Aorta (tissue), 5 donors: ENCODE measurements at places on chromosomes 2 and 18.

DNA sequence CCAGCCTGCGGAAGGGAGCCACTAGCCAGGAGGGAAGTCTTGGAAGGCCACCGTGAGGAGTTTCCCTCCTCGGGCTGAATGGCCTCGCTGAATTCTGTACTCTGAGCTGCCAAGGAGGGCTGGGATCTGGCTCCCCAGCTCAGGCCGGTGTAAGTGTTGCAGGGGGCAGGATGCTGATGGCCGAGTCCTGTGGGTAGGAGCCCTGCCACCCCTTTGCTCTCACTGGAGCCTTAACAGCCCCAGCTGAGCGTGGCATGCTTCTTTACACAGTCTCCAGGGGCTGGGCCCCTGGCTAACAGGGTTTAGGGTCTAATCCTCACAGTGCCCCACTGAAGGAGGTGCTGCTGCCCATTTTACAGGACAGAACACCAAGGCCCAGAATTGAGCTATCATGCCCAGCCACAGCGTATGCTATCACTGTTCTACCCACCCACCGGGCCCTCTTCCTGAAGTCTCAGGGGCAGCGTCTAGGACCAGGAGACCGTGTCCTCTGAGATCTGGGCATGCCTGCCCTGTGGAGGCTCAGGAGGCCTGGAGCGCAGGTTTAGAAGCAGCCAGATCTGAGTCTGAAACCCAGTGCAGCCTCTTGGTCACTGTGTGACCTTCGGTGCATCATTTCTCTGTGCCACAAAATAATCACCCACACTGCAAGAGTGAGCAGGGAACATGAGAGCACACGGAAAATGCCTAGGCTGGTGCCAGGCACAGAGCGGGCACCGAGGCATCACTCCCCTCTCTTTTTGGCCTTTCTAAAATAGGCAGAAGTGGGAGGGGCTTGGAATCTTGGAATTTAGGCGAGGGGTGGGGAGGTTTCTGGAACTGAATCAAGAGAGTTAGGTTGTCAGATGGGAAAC is 42.9 kb downstream of the TMEM37 start:
- DNase-seq = no peak

DNA sequence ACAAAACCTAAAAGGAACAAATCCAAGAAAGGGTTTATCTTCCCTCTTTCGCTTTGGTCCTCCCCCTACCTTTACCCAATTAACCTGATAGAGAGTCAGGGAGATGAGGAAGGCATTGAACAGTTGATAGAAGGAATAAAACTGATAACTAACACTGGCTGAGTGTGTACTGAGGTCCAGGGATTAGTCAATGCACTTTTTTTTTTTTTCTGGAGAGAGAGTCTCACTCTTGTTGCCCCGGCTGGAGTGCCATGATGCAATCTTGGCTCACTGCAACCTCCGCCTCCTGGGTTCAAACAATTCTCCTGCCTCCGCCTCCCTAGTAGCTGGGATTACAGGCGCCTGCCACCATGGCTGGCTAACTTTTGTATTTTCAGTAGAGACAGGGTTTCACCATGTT is 250.2 kb upstream of the CWC22 start:
- no peak for DNase-seq

GRCh38 chr2:24110660-24111303 is 12.4 kb downstream of the PFN4 start:
- DNase-seq = no peak

- no peak for DNase-seq
Observed at GRCh38 chr18:24754583-24755253, 294.3 kb downstream of the HRH4 start.

GRCh38 chr2:27255660-27256059 is 7.2 kb downstream of the SLC30A3 start:
- no peak for DNase-seq

- DNase-seq = no peak
Observed at GRCh38 chr2:30678410-30679137, 128.7 kb downstream of the CAPN13 start.

DNA sequence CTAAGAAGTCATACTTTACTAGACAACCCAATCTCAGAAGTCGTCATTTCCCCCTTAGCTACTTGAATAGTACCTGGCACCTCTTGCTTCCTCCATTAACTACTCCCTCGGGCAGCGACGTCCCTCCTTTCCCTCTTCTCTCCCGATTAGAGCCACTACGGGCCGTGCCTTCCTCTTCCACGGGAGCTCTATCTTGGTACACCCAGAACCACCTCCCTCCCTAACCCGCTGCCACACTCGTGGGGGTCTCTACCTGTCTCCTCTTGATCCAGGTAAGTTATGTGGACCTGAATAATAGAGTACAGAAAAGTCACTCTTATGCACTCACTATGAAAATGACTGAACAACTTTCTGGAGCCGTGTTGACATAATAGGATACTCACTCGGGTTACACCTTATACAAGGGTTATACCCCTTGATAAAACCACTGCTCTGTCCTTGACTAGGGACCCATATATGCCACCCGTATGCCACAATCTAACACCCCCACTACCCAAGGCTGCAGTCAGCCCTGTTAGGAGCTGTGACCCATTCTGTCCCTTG is 595 bp upstream of the HDHD2 start:
- DNase-seq = no peak

- no peak for DNase-seq
Observed at GRCh38 chr2:102585847-102586404, 33.4 kb upstream of the SLC9A2 start.

DNA sequence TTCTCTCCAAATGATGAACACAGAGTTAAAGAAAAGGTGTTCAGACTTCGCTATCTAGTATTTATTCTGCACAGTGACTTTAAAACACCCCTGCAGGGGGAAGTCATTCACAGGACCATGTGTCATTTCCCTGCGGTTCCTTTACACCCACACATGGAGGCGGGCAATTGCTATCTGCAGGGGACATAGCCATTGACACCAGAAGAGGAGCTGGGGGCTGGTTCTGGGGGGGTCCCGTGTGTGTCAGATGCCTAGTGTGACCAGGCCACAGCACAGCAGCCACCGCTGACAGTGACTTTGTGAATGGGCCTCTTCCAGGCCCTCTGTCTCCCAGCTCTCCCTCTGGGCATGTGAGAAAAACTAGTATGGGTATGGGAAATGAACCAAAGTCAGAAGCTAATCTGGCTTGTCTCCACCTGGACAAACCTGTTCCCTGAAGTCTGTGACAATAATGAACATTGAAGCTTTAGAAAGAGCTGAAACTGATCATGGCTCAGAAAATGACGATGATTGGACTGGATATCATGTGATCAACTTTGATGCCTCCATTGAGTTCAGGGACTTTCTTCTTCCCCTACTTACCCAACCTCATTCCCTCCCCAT is 7.5 kb upstream of the GBX2 start:
- DNase-seq = no peak

GRCh38 chr2:43080571-43081021 is 145.8 kb downstream of the ZFP36L2 start:
- DNase-seq = peak; percentile 74

GRCh38 chr2:109290887-109291643 is 162.1 kb downstream of the SH3RF3 start:
- no peak for DNase-seq

GRCh38 chr2:98608962-98609604 is 694 bp downstream of the UNC50 start:
- DNase-seq = no peak

DNA sequence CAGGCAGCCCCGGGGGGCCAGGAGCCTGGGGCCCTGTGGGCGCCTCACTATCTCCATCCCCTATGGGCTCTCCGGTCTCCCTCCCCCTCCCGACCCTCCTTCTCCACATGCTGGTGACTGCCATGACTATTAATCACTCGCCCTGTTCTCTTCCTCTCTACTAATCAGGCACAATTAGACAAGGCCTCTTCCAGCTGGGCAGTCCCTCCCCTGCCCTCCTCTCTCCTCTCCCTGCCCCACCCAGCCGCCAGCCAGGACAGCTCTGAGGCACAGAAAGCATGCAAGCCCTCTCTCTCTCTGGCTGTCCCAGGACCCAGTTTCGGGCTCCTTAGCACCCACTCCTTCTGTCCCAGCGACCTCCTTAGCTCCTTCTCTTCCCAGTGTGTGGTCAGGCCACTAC is 5.8 kb downstream of the ASIC4 start:
- no peak for DNase-seq

DNA sequence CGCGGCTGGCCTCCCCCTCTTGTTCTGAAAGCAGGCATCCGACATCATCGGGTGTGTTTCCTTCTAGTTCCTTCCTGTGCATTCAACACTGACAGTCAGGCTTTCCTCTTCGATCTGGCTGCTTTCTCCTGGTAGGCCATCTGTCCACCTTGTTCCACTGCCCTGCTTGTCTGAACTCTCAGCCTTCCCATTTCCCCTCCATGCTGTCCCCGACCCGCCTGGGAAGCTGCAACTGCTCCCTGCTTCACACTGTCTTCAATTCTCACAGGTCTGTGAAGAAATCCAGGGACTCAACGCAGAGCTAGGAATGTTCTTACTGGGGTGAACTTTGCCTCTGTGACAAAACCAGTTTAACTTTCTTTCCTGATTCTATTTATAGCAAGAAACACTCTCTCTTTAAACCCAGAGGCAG is 43.0 kb downstream of the KIF3C start:
- DNase-seq = no peak

- DNase-seq = no peak
Observed at GRCh38 chr2:45177870-45178269, 168.6 kb upstream of the SIX2 start.

DNA sequence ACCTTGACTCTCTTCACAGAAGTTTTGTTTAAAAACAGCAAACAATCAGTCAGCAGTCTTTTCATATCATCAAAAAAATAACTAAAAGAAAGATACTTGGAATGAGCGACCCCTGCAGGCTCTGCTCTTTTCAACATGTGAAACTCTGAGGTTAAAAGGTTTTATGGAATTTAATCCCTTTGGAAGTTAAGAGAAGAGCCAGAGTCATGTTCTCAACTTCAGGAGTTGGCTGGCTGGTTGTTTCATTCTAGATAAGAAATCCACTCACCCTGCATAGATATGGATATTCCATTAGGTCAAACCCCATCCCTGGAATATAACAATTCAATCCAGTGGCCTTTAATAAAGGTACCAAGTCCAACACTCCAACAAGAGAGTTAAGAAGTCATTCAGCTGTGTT is 115.6 kb upstream of the RMDN2 start:
- DNase-seq = no peak

DNA sequence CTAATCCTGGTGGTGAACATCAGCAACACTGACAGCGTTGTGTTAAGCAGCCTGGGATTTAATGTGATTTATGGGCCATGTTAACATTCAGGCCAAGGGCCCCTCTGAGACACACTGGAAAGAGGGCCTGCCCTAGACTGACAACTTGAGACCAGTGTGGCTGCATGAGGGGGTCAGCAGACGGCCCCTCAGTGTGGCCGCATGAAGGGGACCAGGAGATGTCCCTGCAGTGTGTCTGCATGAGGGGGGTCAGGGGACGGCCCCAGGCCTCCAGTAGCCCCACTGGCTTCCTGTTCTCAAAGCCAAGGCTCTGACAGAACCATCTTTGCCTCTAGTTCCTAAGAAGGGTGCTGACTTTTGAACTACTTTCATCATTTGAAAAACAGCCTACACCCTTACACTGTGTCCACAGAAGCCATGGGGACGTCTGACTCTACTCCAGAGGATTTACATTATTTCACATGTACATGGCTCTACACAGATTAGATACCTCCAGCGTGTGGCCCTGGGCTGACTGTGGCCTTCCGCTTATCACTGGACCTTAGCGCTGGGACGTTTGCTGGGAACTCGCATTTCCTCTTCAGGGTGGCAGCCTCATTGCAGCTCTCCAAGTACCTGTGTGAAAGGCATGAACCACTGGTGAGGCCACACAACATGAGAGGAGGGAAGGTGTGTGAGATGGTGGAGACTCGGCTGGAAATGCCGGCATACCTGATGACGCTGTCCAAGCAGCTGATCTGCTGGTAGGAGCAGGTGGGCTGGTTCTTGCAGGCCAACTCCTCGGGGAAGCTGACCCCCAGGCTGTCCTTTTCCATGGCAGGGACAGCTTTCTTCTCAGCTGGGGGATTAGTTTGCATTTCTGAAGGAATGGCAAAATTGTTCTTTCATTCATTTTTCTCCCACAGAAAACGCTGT is 18.2 kb upstream of the HES6 start:
- peak; percentile 23 for DNase-seq

DNA sequence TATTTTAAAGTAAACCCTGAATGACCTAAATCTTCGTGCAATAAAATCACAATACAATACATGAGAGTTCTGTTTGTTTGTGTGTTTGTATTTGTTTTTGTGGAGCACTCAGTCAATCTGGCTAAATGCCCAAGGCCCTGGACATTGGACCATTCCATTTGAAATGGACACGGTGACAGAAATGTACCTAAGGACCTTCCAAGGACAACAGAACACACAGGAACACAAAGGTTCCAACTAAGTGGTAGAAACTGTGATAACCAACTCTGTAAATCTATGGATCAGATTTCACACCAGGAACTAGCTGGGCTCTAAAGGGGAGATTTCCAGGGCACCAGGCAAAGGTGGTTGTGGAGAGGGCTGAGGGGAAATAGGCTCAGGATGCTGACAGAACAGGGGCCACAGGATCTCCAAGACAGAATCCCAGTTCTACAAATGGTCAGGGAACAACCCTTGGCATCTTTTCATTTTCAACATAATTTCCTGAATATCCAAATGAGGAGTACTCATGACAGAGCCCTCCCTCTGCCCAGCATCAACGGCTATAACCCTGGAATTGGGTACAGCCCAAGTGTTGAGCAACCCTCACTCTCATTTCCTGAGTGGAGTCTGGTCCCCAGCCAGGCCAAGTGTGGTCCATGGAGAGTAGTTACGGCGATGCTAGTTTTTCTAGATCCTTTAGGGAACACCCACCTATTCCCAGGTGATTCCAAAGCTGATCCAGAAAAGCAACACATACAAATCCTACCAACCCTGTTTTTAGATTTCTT is 78.4 kb downstream of the NCKAP5 start:
- DNase-seq = peak; percentile 73

DNA sequence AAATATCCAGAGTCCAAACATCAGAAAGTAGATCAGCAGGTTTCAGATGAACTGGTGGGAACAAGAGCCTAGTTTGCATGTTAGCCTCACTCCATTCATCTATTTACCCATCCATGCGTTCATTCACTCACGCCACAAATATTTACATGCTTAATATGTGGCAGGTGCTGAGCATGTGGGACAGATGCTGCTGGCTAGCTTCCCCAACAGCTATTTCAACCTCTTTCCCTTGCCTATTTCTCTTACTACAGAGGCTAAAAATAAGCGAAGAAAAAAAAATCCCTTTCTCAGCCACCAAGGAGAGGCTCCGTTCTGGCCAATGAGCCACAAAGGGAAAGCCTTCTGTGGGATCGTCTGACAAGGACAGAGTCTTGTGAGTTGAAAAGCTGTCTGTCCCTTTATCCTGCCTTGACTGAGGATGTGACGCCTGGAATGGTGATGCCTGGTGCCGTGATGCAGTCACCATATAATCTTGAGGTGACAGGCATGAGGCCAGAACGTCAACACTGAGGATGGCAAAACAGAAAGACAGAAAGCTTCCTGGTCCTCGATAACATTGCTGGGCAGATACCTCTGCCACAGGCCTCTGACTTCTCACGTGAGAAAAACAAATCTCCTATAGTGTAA is 78.2 kb downstream of the KCTD1 start:
- no peak for DNase-seq

- DNase-seq = no peak
Observed at GRCh38 chr2:28600181-28600580, 104.3 kb downstream of the PLB1 start.

- DNase-seq = no peak
Observed at GRCh38 chr2:160538115-160538514, 44.5 kb upstream of the RBMS1 start.
